Body of pancreas (tissue), 4 donors: ENCODE measurements at places on chromosomes 5 and 9. TPM values are rescaled to one million over a fixed set of nuclear protein-coding genes. Genes with fewer than 3 reads are reported as not detected.

DNA sequence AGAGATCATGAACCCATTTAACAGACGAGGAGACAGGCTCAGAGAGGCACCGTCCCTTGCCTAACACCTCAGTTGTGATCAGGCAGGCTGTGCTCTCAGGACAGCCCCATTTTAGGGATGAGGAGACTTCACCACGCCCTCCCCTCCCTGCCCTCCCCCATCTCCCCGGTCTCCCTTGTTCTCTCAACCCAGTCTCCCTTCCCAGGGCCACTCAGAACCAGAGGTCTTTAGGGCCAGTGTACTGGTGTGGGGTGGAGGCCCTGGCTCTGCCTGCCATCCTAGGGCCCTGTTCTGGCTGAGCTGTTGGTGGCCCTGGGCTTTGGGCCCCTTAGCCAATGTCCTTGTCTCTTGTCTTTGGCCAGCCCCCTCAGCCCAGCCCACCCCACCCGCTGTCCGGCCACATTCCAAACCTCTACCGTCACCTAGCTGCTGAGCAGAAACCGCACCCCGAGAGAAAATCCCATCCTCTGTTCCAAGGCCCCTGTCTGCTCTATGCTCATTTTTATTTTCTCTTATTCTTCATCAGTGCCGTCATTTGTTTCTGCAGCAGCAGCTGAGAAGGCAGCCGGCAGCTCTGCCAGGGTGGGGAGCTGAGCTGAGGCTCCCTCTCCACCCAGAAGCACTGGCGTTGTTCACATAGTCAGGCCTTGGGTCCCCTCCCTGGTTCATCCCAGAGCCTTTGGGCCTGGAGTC is 33.9 kb downstream of the OLFML2A start:
- no peak overlapping the region for H3K4me3 ChIP-seq
- H3K4me1 ChIP-seq, result peaks cover 6% of the 10 kb centered on the region
- DNase-seq, result peak; percentile 39
- H3K27ac ChIP-seq, result peak overlapping the region; percentile 50
- no peaks in the 10 kb centered on the region for H3K27me3 ChIP-seq
- H3K36me3 ChIP-seq, result no peaks in the 10 kb centered on the region

GRCh38 chr9:84921175-84921574 is 251.6 kb downstream of the NTRK2 start:
- no peaks in the 10 kb centered on the region for H3K4me1 ChIP-seq
- DNase-seq, result no peak
- H3K4me3 ChIP-seq, result no peak overlapping the region
- H3K27me3 ChIP-seq, result no peaks in the 10 kb centered on the region
- H3K36me3 ChIP-seq, result no peaks in the 10 kb centered on the region

DNA sequence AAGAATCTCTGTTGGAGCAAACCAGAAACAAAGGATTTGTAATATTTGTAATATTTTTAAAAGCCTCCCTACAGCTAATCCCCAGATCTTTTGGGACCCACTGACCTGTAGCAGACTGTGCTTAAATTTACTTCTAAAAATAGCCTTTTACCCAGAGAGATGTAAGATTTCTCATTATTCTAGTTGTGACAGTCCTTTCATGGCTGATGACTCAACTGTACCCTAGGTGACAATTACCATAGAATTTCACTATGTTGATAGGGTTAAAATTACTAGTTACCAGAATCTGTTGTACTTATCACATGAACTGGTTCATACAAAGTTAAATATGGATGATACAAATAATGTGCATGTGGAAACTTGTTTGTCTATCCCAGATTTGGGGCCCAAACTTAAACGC is 543.9 kb upstream of the SEMA6A start:
- H3K27ac ChIP-seq, result no peak overlapping the region
- no peaks in the 10 kb centered on the region for H3K4me1 ChIP-seq
- H3K36me3 ChIP-seq, result no peaks in the 10 kb centered on the region
- DNase-seq, result no peak
- no peak overlapping the region for H3K4me3 ChIP-seq

DNA sequence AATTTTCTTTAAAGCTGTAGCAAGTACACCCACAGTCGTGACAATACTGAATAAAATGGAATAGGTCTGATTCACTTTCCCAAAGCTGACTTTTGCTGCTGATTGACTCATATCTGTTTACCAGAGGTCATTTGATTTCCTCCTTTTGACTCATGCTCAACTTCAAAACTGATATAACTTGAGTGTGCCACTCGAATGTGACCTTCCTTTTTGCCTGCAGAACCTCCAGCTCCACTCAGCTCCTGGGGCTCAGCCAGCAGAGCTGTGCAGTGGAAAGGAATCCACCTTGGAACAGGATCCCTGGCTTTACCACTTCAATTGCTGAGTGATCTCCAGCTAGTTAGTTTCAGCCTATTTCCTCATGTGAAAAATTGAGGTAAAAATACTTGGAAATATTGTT is 84.1 kb downstream of the FEM1C start:
- peak overlapping the region; percentile 19 for H3K27ac ChIP-seq
- H3K27me3 ChIP-seq, result no peaks in the 10 kb centered on the region
- H3K36me3 ChIP-seq, result no peaks in the 10 kb centered on the region
- no peak overlapping the region for H3K4me3 ChIP-seq
- H3K4me1 ChIP-seq, result peaks cover 32% of the 10 kb centered on the region

The WHRN gene
- 13.5 TPM for total RNA-seq

GRCh38 chr5:116442095-116442534 is 132.5 kb downstream of the SEMA6A start:
- DNase-seq, result peak; percentile 47
- H3K4me1 ChIP-seq, result peaks cover 6% of the 10 kb centered on the region
- H3K4me3 ChIP-seq, result no peak overlapping the region
- H3K36me3 ChIP-seq, result no peaks in the 10 kb centered on the region
- no peaks in the 10 kb centered on the region for H3K27me3 ChIP-seq

DNA sequence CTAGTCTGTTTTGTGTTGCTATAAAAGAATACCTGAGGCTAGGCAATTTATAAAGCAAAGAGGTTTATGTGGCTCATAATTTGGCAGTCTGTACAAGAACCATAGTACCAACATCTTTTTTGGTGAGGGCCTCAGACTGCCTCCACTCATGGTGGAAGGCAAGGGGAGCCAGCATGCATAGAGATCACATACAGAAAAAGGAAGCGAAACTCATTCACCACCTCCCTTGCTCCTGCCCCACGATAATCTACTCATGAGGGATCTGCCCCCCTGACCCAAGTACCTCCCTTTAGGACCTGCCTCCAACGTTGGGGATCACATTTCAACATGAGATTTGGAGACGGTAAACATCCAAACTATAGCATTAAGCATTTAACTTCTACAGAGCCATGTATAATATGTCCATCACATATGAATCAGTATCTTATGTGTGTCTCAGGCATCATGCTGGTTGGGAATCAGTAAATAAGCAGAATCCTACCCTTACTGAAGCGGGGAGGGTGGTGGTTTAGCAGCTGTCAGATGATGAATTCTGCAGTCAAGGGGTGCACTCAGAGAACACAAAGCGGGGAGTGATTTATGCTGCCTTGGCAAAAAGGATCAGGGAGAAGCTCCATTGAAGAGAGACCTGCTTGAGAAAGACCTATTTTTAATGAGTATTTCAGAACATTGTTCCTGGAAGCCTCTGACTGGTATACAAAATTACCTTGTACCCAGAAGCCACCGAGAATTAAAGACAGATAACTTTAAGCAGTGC is 34.8 kb downstream of the HMGXB3 start:
- H3K4me3 ChIP-seq, result no peak overlapping the region
- peaks cover 50% of the 10 kb centered on the region for H3K36me3 ChIP-seq
- no peaks in the 10 kb centered on the region for H3K27me3 ChIP-seq
- no peak overlapping the region for H3K27ac ChIP-seq

DNA sequence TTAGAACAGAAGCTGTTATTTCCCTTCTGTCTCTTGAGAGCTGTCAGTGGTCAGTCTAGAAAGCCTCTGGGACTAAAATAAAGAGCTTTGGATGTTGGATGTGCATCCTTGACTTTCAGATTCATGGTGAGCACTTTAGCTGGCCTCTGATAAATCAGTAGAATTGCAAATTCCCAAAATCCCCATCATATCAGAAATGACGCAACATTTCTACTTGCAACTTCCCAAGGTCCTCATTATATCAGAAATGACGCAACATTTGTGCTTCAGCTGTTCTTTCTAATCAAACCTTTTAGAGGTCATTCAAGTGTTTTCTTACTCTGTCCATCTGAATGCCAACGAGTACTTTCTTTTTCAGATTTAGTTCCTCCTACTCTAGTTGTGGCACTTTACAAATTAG is 167.3 kb upstream of the MOCS2 start:
- H3K4me3 ChIP-seq, result no peak overlapping the region
- DNase-seq, result no peak
- H3K27ac ChIP-seq, result no peak overlapping the region
- no peaks in the 10 kb centered on the region for H3K27me3 ChIP-seq

GRCh38 chr9:109519366-109519765 is 21.3 kb upstream of the PTPN3 start:
- H3K27ac ChIP-seq, result no peak overlapping the region
- H3K4me1 ChIP-seq, result peaks cover 16% of the 10 kb centered on the region
- no peak overlapping the region for H3K4me3 ChIP-seq
- DNase-seq, result no peak
- no peaks in the 10 kb centered on the region for H3K36me3 ChIP-seq
- no peaks in the 10 kb centered on the region for H3K27me3 ChIP-seq

The YIPF5 gene
- 18.9 TPM for total RNA-seq

GRCh38 chr5:149485655-149486615 is 65.3 kb downstream of the CSNK1A1 start:
- H3K36me3 ChIP-seq, result no peaks in the 10 kb centered on the region
- peak; percentile 89 for DNase-seq
- no peak overlapping the region for H3K4me3 ChIP-seq
- H3K27ac ChIP-seq, result peak overlapping the region; percentile 80
- H3K4me1 ChIP-seq, result peaks cover 40% of the 10 kb centered on the region
- no peaks in the 10 kb centered on the region for H3K27me3 ChIP-seq

The EIF4E1B gene
- 11.5 TPM for total RNA-seq
